ENCODE measurements at places on chromosomes 12 and 14.

- no peak for DNase-seq
These were observed 45.2 kb upstream of the BAZ1A start for GRCh38 chr14:34920339-34920738.

DNA sequence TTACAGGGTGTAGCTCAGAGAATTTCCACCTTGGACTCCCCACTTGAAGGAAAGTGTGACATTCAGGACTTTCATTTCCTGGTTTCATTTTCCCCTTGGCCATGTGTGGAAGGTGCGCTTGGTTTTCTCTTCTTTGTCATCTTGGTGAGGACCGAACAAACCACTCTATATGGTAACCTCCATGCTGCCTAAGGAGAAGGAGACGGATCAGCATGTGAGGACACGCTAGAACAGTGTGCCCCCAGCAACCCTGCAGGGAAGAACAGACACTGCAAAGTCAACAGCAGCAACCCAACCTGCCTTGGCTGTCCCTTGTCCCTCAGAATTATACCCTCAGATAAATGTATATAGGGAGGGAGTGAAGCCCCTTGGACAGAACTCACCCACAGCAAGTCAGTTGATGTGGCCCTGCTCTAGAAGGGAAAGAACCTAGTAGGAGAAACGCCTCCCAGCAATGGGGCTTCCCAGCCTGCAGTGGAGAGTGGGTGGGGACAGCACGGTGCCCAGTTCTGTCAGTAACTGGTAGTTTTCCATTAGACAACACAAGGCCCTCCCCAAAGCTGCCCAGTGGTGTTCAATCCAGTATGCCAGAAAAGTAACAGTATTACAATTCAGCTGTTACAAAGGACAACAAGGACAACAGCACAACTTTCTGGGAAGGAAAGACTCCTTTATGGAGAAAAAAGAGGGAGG lies 18.9 kb upstream of the COCH start:
- DNase-seq = no peak

DNA sequence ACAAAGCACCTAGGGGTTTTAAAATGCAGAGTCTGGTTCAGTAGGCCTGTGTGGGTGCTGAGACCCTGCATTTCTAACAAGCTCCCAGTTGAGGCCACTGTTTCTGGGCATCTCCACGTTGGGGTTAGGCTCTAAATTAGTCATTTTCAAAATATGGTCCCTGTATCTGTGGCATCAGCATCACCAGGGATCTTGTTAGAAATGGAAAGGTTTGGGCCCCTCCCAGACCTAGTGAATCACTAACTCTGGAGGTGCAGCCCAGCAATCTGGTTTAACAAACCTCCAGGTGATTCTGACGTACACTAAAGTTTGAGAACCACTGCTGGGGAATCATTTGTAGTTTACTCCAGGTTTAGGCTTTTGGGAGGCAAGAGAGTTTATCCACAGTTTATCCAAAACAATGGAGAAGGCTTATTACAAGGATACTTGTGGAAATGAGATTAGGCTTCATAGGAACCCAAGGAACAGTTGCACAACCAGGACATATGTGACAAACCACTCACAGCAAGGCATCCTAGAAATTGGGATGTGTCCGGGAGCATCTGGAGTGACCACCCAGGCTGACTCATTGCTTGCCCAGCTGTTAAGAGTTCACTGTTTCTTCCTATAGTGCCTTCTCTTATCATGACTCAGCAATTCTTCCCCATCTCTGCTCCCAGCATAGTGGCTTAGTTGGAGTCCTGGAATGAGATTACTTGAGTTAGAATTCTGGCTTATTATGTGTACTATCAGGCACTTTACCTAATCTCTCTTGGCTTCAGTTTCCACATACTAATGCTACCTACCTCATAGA lies 71.6 kb upstream of the STXBP6 start:
- DNase-seq = no peak

- DNase-seq = no peak
These were observed 21.2 kb downstream of the ZFYVE21 start for GRCh38 chr14:103736546-103737431.

GRCh38 chr12:72075891-72076557 lies 137.4 kb downstream of the TPH2 start:
- DNase-seq = no peak

GRCh38 chr14:101229666-101230065 lies 326.1 kb upstream of the RTL1 start:
- DNase-seq = peak; percentile 47

DNA sequence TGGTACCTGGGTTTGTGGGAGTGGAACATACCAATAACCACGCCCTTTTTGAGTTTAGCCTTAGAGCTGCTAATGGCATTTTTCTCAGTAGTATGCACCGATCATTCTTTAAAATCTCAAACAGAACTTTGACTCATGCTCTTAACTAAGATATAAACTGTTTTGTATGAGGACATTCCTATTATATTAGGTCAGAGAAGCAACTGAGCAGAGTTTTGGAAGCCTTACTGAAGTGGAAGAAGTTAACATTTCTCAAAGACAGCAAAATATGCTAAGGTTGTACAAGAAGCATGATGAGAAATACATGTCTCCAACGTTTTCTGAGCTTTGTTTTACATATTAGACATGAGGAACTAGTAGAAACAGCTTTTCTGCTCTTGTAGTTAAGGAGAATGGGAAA lies 819.2 kb downstream of the FSCB start:
- no peak for DNase-seq

DNA sequence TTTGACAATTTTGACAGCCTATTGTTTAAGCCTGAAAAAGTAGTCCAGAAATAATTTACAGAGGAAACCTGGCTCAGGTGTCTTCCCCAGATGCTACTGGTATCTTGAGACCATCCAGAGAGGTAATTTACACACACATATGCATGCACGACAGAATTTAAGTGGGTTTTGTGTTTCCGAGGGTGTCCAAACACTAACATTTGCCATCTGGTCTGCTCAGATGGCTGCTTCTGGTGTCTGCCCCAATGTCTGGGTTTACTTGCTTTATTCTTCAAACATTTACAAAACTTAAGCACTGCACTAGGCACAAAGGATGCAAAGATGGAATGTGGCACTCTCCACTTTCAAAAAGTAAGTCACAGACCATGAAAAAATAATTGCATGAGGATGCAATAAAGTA lies 226.6 kb upstream of the EGLN3 start:
- DNase-seq = no peak

- DNase-seq = no peak
These were observed 92.1 kb downstream of the NINJ2 start for GRCh38 chr12:570921-571794.

DNA sequence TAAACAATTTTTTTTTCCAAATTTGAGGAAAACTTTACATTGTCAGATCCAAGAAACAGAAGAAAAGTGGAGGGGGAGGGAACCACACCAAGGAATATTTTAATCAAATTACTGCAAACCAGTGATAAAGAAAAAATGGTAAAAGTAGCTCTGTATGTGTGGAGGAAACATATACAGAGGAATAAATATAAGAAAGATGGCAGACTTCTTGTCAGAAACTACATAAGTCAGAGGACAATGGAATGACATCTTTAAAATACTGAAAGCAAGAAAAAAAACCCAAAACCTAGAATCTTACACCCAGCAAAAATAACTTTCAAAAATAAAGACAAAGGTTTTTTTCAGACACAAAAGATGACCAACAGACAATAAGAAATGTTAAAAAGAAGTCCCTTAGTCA lies 10.2 kb upstream of the LLPH start:
- DNase-seq = no peak

- DNase-seq = peak; percentile 83
These were observed 5.3 kb upstream of the ACACB start for GRCh38 chr12:109110988-109111495.

DNA sequence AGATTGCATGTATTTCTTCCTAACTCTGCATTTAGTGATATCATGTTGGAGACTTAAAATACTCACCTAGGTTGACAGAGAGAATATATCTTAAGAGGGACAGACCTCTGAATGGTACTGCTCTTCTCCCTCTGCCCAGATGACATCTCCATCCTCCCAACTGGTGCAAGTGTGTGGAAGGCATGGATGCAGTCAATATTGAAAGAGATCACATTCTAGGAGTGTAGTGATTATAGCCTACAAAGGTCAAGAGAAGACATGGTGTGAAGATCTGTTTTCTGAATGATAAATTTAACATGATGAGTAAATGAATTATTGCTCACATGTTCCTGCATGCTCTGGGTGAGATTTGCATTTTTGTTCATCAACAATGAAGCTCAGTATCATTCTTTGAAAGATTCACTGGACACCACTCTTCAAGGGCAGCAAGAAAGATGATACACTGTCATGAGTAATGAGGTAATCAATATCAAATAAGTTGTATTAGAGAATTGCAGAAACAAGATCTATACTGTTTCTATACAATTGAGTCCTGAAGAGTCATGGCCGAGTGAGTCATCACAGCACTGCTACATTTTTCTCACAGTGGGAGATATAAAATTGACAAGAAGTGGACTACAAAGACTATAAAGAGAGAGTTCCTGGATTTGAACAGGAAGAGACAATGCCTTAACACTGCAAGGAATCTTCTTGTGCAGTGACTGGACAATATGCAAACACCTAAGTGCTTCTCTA lies 183.3 kb upstream of the KRR1 start:
- DNase-seq = no peak

DNA sequence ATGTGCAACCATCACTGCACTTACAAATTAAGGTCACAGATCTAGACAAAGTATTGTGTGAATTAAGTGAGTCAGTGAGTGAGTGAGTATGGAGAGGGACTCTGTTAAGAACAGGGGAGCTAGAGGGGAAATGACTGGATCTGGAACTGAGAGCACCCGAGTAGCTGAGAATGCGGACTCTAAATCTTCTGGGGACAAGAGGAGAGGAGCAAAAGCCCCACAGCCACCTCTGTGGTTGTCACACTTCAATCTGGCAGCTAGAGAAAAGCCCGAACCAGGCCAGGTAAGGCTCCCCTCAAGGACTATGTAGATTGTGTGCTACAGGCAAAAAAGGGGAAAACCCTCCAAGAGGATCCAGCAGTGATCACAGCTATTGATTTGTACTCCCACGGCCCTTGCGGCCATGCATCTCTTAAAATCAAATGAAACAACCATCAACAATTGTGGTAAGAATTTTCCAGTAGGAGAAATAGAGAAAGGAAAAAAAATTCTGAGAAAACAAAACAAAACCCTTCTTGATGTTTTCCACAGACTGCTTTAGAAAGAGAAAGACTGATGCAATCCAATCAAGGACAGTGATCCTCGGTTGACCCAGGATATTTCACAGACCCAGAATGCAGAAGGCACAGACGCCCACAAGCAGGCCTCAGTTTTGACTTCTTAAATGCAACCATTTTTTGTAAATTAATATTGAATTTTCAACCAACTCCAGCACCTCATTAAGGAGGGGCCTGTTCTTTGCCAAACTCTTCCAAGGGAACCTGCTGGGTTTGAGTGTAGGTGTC lies 109.6 kb downstream of the SLC38A6 start:
- no peak for DNase-seq

- no peak for DNase-seq
These were observed 542.4 kb downstream of the DIO2 start for GRCh38 chr14:79668951-79669350.

- no peak for DNase-seq
These were observed 11.2 kb upstream of the PLD4 start for GRCh38 chr14:104913435-104913834.

GRCh38 chr12:66767536-66767935 lies 88.7 kb upstream of the GRIP1 start:
- no peak for DNase-seq

- no peak for DNase-seq
These were observed 523 bp downstream of the GTF2H3 start for GRCh38 chr12:123634142-123634561.

DNA sequence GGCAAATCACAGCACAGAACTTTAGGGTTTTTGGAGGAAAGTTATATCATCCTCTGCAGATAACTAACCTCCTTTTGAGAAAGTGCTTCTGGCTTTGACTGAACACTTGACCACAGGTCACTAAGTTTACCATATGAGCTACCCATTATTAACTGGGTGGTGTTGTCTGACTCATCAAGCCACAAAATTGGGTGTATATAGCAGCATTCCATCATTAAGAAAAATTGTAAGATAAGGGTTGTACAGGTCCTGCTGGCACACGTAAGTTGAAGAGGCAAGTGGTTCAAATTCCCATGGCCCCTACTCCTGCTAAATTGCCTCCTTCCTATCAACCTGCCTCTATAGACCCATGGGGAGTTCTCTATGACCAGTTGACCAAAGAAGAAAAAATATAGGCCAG lies 39.5 kb downstream of the L2HGDH start:
- no peak for DNase-seq

DNA sequence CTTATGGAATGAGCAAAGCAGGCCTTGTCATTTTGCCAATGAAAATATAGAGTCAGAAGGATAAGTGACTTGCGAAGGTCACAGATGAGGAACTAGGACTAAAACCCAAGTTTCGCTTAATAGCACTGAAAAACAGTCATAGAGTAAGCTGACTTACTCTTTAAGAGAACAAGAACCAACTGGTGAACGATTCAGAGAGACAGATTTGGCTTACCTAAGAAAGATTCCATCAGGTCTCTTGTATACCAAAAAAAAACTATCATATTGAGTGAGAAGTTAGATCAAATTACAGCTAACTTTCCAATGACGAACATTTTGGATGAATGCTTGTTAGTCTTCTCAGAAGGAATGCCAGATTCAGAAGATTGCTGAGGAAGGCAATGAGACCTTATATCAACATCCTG lies 74.2 kb downstream of the ZFC3H1 start:
- no peak for DNase-seq

- no peak for DNase-seq
These were observed 123.2 kb downstream of the GXYLT1 start for GRCh38 chr12:42021469-42021868.

DNA sequence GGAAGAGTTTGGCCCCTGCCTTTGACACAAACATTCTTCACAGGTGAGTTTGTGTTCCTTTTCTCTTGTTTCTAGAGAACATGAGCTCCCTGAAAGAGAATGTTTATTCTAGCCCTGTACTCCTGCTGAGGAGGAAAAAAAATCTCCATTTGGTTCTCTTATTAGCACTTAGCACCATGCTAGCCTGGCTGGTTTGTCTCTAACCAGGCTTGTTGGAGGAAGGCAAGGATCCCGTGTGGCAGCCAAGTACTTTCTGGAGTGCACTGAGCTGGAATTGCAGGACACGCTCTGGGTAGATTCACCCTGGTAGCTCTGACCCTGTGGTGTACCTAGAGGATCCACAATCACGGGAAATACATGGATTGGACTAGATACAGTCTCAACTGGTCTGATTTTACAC lies 41.9 kb downstream of the KCNA1 start:
- DNase-seq = no peak

- DNase-seq = no peak
These were observed 71.4 kb upstream of the PRKD1 start for GRCh38 chr14:29999013-29999539.

GRCh38 chr12:77774761-77775160 lies 55.9 kb upstream of the NAV3 start:
- no peak for DNase-seq

Data from type B pancreatic cell (in vitro differentiated cells).